Right atrium auricular region (tissue), 2 donors: ENCODE measurements at places on chromosomes 6 and 20.

DNA sequence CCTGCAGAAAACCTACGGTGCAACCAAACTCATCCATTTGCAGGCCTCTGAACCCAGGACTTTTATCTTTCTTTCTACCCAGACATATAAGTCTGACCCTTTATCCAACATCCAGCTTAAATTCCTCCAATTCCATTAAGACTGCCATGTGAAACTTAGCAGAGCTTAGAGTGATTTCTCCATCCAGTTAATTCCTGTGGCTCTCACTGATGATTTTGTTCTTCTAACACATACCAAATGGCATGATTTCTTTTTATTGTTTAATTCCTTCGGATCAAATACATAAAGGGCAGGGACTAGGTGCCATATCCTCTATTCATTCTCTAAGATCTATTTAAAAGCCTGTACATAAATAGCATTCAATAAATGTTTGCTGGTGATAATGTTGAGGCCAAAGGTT, 92.9 kb downstream of the TASP1 start:
- DNase-seq: no peak

GRCh38 chr20:62772103-62772611, 24.1 kb upstream of the MRGBP start:
- no peak for DNase-seq

DNA sequence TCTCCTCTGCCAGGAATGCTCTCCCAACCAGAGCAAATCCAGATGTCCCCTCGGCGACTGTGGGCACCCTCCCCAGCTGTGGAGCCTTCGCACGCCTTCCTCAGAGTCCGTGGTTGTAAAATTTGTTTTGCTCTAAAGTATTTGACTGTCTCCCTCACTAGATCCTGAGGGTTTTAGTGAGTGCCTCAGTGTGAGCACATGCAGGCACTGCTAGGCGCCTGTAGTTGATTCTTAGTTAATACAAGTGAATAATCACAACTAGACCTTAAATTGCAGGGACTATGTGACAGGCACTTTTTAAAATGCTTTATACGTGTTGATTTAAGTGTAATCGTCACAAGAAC, 680 bp upstream of the MTCH1 start:
- DNase-seq: no peak

- DNase-seq: no peak
These were observed 170.0 kb downstream of the TTLL2 start for GRCh38 chr6:167494698-167495435.

- no peak for DNase-seq
These were observed 111.3 kb downstream of the BCKDHB start for GRCh38 chr6:80217794-80218193.

GRCh38 chr6:33822575-33823395, 19.0 kb upstream of the MLN start:
- DNase-seq: no peak

GRCh38 chr6:57021086-57021720, 25.3 kb upstream of the KIAA1586 start:
- DNase-seq: no peak

GRCh38 chr6:21137700-21138335, 455.7 kb upstream of the SOX4 start:
- no peak for DNase-seq
